ENCODE measurements at places on chromosomes 11 and 22.

- H3K4me1 ChIP-seq: no peaks in the 10 kb centered on the region
- H3K4me3 ChIP-seq: no peak overlapping the region
- peaks cover 88% of the 10 kb centered on the region for H3K27me3 ChIP-seq
- no peak for DNase-seq
- H3K27ac ChIP-seq: no peak overlapping the region
Measured at GRCh38 chr11:131800452-131800851, 430.0 kb downstream of the NTM start.

DNA sequence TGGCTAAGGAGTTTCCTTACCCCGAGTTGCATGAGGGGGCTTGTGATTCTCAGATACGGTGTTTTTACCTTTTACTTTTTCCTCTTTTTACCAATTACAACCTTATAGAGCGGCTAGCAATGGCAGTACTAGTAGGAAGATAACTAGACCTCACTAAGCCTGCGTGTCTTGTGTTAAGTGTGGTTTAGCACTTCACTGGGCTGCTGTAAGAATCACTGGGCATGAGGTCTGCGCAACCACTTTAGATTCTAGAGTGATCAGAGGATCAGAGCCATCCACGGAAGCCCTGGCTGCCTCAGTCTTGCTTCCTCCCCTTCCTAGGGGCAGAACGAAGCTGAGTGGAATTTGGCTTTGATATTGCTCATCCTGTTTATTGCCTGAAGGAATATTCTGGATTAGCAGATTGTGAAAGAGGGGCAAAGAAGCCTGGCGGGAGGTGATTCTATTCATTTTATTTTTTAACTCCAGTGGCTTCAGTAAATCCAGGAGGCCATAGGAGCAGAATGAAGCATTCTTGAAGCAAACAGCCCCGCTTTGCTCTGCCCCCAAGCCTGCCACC, 88.5 kb downstream of the GRAMD1B start:
- no peaks in the 10 kb centered on the region for H3K4me1 ChIP-seq
- H3K36me3 ChIP-seq: no peaks in the 10 kb centered on the region
- no peak for DNase-seq
- H3K4me3 ChIP-seq: no peak overlapping the region
- no peaks in the 10 kb centered on the region for H3K27me3 ChIP-seq

DNA sequence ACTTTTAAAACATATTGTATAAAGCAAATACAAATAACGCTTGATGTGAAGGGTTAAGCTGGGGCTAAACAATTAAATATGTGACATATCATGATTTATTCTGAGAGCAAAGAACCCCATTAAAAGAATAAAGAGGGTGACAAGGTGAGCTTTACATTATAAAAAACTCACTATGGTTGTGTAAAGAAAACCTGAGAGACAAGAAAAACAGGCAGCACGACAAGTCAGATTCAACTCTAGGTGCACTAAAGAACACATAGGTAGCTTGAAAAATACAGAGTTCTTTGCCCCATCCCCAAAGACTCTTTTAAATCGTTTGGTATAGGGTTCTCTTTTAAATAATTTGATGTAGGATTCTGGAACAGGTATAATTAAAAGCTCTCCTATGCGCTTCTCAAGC, 63.5 kb downstream of the LUZP2 start:
- no peak overlapping the region for H3K27ac ChIP-seq
- DNase-seq: no peak

DNA sequence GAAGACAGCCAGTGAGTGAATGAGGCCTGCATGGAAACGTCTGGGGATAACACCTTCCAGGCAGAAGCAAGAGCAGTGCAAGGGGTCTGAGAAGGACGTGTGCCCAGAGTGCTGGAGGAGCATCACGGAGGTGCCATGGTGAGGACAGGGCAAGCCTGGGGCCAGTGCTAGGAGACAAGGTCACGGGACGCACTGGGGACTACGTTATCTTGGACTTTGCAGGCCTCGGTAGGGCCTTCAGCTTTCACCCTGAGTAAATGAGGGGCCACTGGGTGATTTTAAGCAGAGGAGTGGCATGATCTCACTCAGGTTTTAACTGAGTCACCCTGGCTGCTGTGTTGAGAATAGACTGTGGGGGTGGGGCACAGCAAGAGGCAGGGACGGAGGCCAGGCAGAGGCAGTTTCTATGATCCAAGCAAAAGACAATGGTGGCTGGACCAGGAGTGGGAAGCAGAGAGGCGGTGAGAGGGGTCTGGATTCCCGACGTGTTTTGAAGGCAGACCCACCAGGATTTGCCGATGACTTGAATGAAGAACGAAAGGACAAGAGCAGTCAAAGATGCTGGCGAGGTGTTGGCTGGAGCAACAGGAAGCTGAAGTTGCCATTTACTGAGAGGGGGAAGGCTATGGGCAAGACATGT, 102.7 kb upstream of the PARVA start:
- H3K36me3 ChIP-seq: no peaks in the 10 kb centered on the region
- DNase-seq: peak; percentile 37
- H3K27me3 ChIP-seq: no peaks in the 10 kb centered on the region
- no peak overlapping the region for H3K27ac ChIP-seq

DNA sequence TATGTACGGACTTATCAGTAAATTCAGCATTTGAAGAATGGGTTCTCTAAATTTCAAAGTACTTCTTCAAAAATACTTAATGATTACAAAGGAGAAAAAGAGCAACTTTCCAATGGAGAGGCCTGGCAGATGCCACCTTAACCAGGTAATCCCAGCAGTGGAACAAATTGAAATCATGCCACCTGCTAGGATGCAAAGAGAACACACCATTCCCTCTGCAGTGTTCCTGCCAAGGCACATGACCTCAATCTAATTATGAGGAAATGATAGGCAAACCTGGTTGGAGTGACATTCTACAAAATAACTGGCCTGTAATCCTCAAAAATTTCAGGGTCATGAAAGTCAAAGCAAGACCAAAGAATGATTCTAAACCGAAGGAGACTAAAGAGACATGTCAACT, 21.5 kb downstream of the TNRC6B start:
- H3K27ac ChIP-seq: no peak overlapping the region
- H3K36me3 ChIP-seq: no peaks in the 10 kb centered on the region
- H3K4me3 ChIP-seq: no peak overlapping the region
- no peaks in the 10 kb centered on the region for H3K27me3 ChIP-seq
- peaks cover 11% of the 10 kb centered on the region for H3K4me1 ChIP-seq

- no peaks in the 10 kb centered on the region for H3K36me3 ChIP-seq
- H3K27ac ChIP-seq: no peak overlapping the region
- H3K4me1 ChIP-seq: no peaks in the 10 kb centered on the region
- H3K4me3 ChIP-seq: no peak overlapping the region
- no peak for DNase-seq
Measured at GRCh38 chr22:32103658-32104315, 55.3 kb downstream of the C22orf42 start.

- H3K4me3 ChIP-seq: no peak overlapping the region
- DNase-seq: no peak
- H3K4me1 ChIP-seq: peaks cover 6% of the 10 kb centered on the region
- no peak overlapping the region for H3K27ac ChIP-seq
Measured at GRCh38 chr22:46029574-46030200, 52.7 kb upstream of the WNT7B start.

DNA sequence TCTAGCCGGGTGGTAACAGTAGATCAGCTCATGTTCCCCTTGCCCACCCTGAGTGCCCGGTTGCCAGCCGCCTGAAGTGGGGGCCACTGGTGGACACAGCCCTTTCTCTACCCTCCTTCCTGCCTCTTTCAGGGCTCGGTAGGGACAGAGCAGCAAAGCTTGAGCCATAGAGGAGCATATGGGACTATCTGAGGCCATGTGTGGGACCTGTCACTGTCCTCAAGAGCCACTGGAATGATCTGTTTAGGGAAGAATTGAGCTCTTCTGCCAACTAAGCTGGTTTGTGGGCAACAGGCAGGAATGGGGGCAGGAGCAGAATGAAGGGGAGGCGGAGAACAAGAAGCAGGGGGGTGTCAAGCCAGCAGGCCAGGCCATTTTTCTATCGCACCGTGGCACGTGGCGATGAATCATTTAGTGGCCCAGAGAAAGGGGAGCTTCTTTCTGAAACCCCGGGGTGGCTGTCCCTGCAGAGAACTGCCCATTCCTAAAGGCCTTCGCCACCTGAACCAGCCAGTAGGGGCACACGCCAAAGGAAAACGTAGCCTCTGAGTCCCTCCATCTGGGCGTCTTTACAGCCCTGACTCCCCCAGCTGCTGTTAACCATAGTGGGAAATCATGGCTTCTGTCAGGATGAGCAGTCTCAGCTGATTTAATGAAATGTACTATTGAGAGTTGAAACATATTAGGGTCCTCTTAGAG, 8.8 kb downstream of the ASPHD2 start:
- no peak for DNase-seq
- H3K4me3 ChIP-seq: no peak overlapping the region
- H3K27ac ChIP-seq: peak overlapping the region; percentile 44

- no peaks in the 10 kb centered on the region for H3K36me3 ChIP-seq
- H3K27me3 ChIP-seq: peaks cover 9% of the 10 kb centered on the region
- H3K4me1 ChIP-seq: no peaks in the 10 kb centered on the region
- H3K4me3 ChIP-seq: no peak overlapping the region
- DNase-seq: no peak
Measured at GRCh38 chr22:25878933-25879332, 136.9 kb downstream of the MYO18B start.

- H3K4me3 ChIP-seq: no peak overlapping the region
- H3K27ac ChIP-seq: no peak overlapping the region
- no peaks in the 10 kb centered on the region for H3K27me3 ChIP-seq
Measured at GRCh38 chr11:116782728-116783127, 5.1 kb downstream of the ZPR1 start.

DNA sequence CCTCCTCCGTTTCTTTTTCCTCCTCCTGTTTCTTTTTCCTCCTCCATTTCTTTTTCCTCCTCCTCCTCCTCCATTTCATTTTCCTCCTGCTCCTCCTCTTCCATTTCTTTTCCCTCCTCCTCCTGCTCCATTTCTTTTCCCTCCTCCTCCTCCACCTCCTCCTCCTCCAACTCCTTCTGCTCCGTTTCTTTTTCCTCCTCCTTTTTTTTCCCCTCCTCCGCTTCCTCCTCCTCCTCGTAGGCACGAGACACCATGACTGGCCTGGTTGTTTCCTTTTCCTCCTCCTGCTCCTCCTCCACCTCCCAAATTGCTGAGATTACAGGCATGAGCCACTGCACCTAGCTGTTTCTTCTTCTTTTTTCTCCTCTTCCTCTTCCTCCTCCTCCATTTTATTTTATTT, 25.6 kb upstream of the DRICH1 start:
- no peaks in the 10 kb centered on the region for H3K4me1 ChIP-seq
- no peaks in the 10 kb centered on the region for H3K36me3 ChIP-seq
- H3K27ac ChIP-seq: no peak overlapping the region
- H3K4me3 ChIP-seq: no peak overlapping the region
- no peak for DNase-seq
- no peaks in the 10 kb centered on the region for H3K27me3 ChIP-seq

DNA sequence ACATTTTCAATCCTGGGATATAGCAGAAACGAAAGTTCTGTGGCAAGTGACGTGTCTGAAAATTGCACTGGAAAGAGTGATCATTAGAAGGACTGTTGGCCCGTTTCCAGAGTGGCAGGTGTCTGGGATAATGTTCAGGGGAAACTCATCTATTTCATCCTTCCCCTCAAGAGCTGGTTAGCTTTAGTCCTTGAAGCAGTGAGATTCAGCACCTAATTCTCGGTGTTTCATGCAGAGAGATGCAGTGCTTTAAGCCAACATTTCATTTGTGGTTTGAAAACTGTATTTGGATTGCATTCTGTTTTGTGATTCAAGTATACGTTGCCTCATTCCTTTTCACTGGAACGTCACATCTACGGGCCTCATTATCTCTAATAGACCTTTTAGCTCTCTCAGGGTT, 205.0 kb upstream of the RAG2 start:
- no peak for DNase-seq
- H3K36me3 ChIP-seq: no peaks in the 10 kb centered on the region
- H3K27ac ChIP-seq: no peak overlapping the region
- no peak overlapping the region for H3K4me3 ChIP-seq
- H3K4me1 ChIP-seq: no peaks in the 10 kb centered on the region

DNA sequence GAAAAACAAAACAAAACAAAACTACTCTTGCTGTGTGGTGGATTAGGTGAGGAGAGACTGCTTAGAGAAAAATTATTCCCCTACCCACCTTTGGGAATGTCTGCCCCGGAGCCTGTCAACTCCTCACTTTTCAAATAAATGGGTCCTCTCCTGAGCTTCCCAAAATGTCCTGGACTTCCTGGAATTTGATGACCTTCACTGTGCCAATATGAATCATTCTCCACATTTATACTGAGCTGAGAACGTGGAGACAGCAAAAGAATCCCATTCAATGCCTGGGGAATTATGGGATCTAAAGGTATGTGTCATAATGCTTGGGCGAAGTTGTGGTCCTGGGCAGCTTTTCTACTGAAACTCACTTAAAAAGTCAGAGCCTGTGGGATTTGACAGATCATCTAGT, 136.8 kb downstream of the KIF18A start:
- no peaks in the 10 kb centered on the region for H3K27me3 ChIP-seq
- no peaks in the 10 kb centered on the region for H3K4me1 ChIP-seq
- H3K27ac ChIP-seq: no peak overlapping the region
- no peak for DNase-seq

DNA sequence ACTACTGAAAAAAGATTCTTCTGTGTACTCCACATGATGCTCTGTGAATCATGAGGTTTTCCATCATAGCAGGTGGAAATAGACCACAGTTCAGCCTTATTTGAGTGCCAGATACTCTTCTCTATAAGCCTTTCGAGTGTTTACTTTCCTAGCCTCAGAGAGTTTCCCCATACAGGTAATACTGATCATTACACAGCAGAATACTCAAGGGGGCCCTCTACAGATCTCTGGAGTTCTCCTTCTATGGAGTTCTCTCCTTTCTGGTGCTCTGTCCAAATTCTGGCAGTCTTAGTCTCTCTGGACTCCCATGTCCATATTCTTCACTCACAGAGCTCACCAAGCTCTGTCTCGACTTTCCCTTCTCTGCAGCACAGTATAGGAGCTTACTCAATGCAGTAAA, 175.7 kb upstream of the CARD18 start:
- no peaks in the 10 kb centered on the region for H3K27me3 ChIP-seq
- H3K27ac ChIP-seq: no peak overlapping the region
- H3K4me1 ChIP-seq: no peaks in the 10 kb centered on the region
- no peak for DNase-seq
- no peaks in the 10 kb centered on the region for H3K36me3 ChIP-seq

All from RWPE2 (cell line).